HT-29 (cell line): ENCODE measurements at places on chromosomes 6 and 20. TPM values are rescaled to one million over a fixed set of nuclear protein-coding genes. Genes with fewer than 3 reads are reported as not detected.
A peak's percentile ranks its signal among the peaks of the same experiment; 100 is the strongest.

THEMIS gene
- total RNA-seq, result not detected in 2 replicates

- DNase-seq, result no peak
These were observed 68.5 kb downstream of the FYN start for GRCh38 chr6:111804627-111805235.

DNA sequence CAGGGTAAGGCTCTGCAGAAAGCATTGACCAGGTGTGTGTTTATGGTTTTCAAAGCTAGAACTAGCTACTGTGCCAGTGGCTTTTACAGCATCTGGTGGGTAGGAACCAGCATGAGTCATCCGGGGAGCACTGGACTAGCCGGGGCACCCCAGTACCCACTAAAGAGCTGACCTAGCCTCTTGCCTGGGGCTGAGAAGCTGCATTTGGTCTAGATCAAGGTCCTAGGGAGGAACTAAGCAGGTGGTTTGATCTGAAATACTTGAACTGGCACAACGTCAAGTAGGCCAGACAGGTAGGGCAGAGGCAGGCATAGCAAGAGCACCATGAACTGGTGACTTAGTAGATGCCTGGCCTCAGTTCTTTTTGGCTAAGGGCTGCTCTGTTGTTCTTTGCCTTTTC lies 109.8 kb upstream of the PTPRK start:
- DNase-seq, result peak; percentile 62

DNA sequence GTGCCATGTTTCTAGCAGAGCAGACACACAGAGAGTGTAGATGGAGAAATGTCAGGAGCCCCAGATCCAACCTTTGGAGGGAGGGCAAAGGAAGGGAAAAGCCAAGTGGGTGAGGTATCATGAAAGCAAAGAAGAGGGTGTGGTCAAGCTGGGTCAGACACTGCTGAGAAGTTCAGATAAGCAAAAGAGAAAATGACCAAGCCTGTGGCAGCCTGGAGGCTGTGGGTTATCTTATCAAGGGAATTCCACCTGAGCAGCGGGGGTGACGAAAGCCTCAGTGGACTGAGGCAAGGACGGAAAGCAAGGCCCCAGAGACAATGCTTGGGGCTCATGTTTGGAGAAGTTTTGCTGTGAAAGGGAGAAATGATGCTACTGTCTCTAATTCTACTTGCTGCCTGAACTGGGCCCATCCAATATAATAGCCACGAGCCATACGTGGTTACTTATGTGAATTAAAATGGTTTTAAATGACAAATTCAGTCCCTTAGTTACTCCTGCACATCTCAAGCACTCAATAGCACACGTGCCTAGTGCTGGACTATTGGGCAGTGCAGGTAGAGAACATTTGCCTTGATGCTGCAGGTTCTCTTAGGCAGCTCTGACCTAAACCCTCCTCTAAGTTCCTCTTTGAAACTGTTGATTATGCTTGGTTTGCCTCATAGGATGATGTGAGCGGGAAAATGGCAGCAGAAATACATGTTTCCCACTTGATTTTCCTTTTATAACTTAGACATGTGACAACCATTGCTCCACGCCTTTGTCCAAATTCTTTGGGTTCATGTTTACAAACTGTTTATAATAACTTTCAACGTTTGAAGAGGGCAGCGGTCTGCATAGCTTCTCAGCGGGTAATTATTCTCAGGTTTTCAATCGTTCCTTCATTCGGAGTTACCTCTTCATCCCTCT lies 63.7 kb downstream of the SLC22A23 start:
- DNase-seq, result no peak

NTSR1 gene
- 76.6 and 78.7 TPM in 2 replicates for total RNA-seq

BPI gene
- not detected in 2 replicates for total RNA-seq

DNA sequence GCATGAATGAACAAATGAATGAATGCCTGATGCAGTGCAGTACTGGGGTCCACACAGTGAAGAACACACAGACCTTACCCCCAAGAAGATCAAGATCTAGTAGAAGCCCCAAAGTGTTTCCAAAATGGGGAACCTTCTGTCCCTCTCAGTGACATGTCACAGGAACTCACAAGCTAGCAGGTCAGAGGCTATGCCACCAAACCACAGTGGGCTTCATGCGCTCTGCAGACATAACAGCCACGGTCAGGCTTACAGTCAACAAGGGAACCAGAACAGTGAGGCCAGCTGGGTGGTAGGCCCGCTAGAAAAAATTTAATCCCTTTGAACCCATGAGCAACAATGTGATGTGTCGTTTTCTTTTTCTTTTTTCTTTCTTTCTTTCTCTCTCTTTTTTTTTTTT lies 20.2 kb upstream of the ARFGEF2 start:
- DNase-seq, result no peak

TTLL9 gene
- total RNA-seq, result 0.03 and 0.05 TPM in 2 replicates

- peak; percentile 27 for DNase-seq
These were observed 164.2 kb downstream of the NFATC2 start for GRCh38 chr20:51378171-51378928.

- DNase-seq, result no peak
These were observed 5.2 kb upstream of the MAFB start for GRCh38 chr20:40694246-40694645.

DNA sequence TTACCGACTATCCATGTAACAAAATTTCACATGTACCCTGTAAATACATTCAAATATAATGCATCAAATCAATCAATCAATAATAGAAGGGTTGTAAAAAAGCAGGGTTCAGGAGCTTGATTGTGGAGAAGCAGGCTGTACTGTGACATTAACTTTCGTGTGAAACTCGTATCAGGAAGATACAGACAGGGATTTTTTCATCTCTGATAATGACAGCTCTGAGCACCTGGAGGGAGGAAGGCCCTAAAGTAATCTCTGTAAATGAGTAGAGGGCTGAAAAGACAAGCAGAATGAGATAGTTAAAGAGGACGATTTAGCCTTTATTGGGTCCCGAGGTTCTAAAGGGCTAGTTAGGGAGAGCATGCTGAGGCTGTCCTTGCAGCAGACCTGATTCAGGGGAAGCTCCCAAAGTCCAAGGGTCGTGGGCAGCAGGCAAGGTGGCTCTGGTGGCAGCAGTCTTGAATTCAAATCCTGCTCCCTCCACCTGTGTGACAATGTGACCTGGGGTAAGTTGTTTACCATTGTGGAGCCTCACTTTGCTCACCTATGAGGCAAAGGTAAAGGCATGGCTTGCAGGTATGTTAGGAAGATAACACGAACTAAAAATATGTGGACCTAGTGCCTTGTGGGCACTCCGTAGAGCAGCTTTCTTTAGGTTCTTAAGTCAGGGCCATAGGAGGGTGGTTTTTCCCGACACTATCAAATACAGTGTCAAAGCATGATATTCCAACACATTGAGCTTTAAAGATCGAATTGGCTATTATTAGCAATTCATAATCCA lies 219.4 kb upstream of the MYLIP start:
- no peak for DNase-seq

CTAGE9 gene
- total RNA-seq, result not detected in 2 replicates

DNA sequence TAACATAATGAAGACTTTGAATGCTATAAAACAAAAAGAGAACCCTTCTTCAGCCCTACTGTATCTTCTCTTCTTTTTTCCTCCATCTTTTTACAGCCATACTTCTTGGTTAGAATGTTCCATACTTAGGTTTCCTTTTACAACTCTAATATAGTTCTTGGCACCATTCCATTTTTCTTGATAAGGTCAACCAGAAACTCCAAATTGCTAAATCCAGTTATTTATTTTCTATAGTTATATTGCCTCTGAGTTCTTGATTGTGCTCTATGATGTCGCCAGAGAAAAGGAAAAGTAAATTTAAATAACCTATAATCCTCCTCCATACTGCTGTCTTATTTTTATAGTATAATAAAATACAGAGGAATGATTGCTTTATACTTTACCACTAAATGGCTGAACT lies 26.7 kb upstream of the COL10A1 start:
- no peak for DNase-seq

DNA sequence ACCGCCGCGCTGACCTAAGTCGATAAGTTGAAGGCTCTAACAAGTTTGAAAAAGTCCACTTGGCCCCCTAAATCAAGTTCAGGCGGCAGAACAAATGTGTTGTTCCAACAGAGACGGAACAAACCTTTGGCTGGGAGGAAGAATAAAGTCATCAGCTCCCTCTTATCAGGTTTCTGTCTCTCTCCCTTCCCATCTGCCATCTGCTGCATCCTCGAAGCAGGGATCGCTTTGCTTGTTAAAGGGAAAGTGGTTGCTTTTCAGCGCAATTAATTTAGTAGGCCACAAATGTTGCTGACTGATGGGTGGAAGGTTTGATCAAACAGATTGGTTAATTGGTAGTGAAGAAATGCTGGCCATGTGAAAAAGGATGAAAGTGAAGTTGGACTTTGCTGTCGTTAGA lies 64.3 kb downstream of the CDH4 start:
- no peak for DNase-seq

C6orf15 gene
- total RNA-seq, result 0.13 and 0.33 TPM in 2 replicates

TNXB gene
- 0.03 TPM in 1 of 2 replicates, not detected in the other for total RNA-seq

GSTA3 gene
- total RNA-seq, result not detected in 2 replicates

RBBP8NL gene
- 24.4 and 26.7 TPM in 2 replicates for total RNA-seq
